ENCODE measurements at places on chromosomes 16 and 17.

- DNase-seq, result no peak
Observed at GRCh38 chr17:77798031-77798430, 160.5 kb upstream of the TNRC6C start.

DNA sequence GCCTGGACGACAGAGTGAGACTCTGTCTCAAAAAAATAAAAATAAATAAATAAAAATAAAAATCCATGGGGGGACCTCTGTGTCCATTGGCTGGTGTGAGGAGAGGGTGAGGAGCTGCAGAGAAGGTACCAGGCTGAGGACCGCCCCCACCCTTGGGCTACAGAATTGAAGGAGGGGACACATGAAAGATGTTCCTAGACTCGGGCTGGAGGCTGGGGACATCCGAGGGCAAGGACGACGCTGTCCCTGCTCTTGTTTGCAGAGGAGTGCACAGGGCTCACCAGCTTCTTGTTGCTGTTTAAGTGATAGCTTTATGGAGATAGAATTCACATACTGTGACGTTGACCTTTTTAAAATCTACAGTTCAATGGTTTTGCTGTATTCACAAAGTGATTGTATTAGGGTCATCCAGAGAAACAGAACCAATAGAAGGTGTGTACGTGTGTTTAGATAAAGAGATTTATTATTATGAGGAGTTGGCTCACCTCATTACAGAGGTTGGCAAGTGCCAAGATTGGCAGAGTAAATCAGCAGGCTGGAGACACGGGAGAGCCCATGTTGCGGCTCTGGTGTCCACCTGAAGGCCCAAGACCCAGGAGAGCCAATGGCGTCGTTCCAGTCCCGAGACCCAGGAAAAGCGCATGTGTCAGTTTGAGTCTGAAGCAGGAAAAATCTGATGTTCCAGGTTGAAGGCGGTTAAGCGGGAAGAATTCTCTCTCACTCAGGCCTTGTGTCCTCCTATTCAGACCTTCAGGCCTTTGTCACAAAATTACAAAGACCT is 320.7 kb downstream of the SEC14L1 start:
- no peak for DNase-seq

- DNase-seq, result peak; percentile 31
Observed at GRCh38 chr17:82495844-82496528, 23.5 kb upstream of the FOXK2 start.

- no peak for DNase-seq
Observed at GRCh38 chr17:72267601-72268000, 146.8 kb downstream of the SOX9 start.

GRCh38 chr16:83936581-83937165 is 16.4 kb upstream of the OSGIN1 start:
- no peak for DNase-seq

DNA sequence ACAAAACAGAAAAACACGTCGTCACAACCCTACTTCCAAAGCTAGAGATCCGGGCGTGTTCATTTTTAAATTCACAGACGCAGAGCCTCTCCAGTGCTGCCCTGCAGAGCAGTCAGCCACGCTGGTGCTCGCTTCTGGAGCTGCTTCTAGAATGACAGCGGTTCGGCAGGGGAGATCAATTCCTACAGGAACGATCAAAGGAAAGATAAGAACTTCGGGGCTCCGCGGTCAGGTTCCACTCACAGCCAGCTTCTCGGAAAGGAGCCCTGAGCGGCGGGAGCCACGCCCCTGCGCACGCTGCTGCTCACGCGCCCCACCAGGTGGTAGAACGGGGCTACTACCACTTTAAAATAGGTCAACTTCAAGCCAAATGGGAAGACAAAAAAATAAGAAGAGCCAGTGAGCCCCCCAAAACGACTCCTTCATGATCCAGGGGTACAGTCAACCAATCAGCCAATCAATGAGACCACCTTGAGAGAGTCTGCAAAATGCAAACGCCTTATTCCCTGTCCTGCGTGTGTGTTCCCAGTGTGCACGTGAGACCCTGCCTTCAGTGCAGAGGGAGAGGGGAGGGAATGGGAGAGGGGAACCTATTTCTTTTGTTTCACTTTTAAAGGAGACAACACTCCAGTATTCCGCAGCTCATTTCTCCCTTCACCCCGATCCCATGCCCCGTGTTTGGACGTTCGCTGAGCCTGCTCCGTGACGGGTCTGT is 209.7 kb downstream of the RBFOX3 start:
- no peak for DNase-seq

GRCh38 chr17:75111777-75112335 is 2.1 kb downstream of the ARMC7 start:
- no peak for DNase-seq

DNA sequence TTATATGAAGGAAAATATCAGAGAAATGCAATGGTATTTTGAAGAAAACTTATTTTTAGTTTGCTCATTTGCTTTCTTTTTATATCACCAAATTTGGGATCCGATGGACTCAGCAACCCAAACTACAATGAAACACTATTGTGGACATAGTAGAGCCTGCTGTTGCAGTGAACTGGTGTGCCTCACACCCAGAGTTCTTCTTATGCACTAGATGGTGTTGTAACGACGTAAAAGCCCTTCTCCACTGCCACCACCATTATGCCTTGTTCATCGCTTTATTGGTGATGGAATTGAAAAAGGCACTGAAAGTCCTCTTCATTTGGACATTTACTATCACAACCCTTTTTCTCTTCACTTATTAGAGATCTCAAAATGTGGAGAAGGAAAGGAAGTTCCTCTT is 381.3 kb downstream of the CDH8 start:
- DNase-seq, result no peak

DNA sequence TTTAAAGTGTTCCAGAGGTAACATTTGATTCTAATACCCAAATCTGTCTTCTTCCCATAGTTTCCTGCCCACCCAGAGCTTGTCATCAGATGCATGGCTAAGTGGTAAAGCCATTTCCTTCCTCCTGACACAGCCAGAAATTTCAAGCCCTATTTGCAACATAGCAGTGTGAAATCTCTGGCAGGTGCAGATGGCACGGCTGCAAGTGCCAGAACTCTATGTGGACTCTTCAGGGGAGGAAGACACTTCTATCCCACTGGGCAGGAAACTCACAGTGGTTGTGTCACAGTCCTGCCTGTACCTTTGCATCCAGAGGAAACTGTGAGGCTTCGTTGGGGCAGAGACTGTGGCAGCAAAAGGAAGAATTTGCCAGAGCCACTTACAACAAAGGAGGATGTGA is 13.2 kb downstream of the DYNLRB2 start:
- no peak for DNase-seq

- no peak for DNase-seq
Observed at GRCh38 chr16:9122969-9123368, 31.5 kb downstream of the HAPSTR1 start.

DNA sequence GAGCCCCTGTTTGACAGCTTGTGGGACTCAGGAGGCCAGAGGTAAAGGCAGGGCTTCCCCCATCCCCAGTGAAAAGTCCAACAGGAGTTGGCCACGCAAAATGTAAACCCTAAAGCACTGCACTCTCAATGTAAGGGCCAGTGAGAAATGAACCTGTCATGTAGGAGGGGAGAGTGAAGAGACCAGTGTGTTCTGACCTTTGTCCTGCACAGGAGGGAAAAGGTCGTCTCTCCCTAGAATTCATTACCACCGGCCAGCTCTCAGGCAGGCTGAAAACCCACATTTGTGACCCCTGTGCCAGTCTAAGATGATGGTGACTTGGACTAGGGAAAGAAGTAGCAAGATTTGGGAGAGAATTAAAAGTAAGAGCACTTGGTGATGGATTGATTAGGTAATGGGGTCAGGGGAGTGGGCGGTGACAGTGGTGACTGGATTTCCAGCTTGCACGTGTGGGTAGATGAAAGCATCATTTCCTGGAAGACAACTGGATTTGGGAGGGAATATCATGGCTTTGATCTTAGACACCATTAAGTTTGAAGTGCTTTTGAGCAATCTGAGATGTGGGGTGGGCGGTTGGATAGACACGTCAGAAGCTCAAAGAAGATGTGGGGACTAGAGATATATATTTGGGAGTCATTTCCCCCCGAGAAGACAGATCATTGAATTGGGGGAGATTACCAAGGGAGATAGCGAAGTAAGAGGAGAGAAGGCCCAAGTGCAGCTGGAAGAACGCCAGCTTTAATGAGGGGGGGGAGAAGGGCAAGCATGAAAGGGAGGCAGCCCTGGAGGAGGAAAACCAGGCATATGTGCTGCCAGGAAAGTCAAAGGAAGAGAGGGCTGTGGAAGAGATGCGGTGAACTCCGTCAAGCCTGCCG is 119.5 kb downstream of the NTN1 start:
- DNase-seq, result no peak

- no peak for DNase-seq
Observed at GRCh38 chr17:491086-492021, 138.7 kb upstream of the RPH3AL start.

DNA sequence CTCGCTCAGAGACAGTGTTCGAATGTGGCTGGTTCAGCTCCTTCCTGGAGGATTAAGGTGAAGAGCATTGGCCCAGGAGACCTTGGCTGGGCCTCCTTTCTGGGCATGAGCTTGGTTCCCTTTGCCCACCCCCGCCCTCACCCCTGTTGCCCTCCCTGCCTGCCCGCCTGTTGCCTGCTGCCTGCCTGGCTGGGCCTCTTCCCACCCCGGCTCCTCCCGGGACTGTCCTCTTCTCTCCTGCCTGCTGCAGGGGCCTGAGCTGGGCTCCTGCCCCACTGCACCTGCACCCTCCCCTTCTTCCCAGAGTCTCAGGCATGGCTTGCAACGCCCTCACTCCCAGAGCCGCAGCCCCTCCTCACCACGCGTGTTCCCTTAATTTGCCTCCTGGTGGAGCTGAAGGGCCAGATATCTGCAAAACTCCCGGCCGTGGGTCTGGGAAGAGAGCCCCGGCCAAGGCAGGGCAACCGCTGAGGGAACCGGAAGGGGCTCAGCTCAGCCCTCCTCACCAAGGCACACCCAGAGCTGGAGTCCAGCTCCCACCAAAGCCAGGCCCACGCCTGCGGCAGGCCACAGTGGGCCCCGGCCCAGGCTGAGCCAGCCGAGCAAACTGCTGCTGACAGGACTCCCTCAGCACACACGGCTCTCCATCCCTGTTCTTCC is 31.2 kb downstream of the MNT start:
- no peak for DNase-seq

DNA sequence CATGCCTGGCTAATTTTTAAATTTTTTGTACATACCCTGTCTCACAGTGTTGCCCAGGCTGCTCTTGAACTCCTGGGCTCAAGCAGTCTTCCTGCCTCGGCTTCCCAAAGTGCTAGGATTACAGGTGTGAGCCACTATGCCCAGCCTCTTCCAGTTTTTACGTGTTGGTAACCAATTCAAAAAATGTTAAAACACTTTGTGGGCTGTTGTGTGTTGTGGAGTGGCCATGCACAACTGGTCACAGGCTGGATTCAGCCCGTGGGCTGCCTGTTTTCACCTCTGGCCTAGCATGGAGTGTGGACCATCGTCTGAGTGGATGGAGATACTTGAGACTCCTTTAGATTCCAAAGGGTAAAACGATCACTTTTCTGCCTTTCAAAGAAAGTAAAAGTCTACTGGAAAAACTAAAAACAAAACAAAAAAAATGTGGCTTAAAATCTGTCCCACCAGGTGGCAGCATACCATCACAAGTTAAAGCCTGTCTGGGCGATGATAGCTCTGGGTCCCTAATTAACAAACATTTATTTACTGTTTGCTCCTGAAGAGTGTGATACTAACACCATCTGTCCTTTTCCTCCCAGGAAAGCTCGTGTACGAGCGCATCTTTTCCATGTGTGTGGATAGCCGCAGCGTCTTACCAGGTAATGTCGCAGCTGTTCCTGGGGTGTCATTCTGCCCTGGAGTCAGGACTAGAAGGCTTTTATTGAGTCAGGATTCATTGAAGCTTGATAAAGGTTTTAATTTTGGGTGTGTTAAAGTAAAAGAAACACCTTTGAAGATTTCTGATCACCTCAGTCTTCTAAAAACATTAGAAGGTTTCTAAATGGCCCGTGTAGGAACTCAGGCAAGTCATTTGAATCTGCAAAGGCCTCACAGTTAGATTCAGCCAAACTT is 45.8 kb downstream of the VPS35L start:
- no peak for DNase-seq

GRCh38 chr16:72068930-72069329 is 5.9 kb downstream of the HPR start:
- no peak for DNase-seq

DNA sequence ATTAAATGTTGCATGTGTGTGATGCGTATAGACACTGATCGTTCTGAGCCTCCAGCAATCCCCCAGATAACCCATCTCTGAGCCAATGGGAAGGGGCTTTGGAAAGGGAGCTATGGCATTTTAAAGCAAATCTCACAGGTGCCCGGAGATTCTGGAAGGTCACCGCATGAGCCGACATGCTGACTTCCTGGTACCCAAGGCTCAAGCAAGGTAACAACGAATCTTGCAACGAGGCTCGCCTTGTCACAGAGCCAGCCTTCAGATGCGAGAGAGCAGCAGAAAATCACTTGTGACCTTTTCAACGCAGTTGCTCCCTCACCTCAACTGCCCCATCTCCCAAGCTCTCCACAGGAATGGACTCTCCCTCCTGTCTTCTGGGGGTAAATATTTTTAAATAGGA is 154.8 kb upstream of the CDH5 start:
- no peak for DNase-seq

- DNase-seq, result no peak
Observed at GRCh38 chr16:84593825-84594724, 23.8 kb downstream of the COTL1 start.

DNA sequence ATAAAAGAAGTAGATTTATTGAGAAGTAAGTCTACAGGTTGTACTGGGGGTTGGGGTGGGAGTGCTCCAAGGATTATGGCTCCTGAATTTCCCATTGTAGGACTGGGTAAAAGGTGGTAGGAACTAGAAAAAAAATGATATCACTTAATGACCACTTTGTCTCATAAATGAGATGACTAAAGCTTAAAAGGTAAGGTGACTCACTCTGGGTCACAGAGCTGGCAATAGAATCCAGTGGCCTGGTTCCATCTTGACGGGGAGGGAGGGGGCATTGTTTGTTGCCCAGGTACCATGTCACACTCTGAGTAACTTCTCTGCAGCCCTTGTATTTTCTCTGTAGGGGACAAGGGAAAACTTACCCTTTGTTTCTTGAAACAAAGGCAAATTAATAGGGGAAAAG is 126.1 kb downstream of the PITPNC1 start:
- no peak for DNase-seq

GRCh38 chr17:49183801-49184200 is 26.6 kb downstream of the GNGT2 start:
- no peak for DNase-seq

DNA sequence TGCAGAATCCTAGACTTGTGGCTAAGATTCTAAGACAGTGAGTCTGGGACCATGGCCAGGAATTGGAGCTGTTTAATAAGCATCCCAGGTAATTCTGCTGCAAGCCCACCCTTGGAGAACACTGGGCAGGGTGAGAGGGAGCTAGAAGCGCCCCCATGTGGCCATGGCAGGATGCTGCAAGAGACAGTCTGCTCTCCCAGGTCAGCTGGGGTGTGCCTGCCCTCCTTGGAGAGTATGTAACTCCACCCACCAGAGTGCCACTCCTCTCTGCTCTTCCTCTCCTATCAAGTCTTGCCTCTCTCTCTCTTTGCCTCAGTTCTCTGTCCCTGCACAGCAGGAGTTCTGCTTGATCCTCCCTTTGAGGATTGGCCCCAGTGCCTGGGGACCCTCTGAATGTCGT is 14.9 kb downstream of the RCVRN start:
- no peak for DNase-seq

- no peak for DNase-seq
Observed at GRCh38 chr17:35879773-35880654, at the start of gene CCL5. Gene CCL5, minus strand, starts transcription at chr17:35880360.

- DNase-seq, result no peak
Observed at GRCh38 chr17:72622661-72623433, 469.6 kb downstream of the SLC39A11 start.

GRCh38 chr17:13074026-13074425 is 56.2 kb upstream of the ELAC2 start:
- DNase-seq, result no peak

- DNase-seq, result no peak
Observed at GRCh38 chr17:34249061-34249460, 6.0 kb upstream of the CCL2 start.

All from NCI-H1417 treated with DMSO at 0.1 percent for 48 hours (cell line).